ENCODE measurements at places on chromosomes 2 and 18.

DNA sequence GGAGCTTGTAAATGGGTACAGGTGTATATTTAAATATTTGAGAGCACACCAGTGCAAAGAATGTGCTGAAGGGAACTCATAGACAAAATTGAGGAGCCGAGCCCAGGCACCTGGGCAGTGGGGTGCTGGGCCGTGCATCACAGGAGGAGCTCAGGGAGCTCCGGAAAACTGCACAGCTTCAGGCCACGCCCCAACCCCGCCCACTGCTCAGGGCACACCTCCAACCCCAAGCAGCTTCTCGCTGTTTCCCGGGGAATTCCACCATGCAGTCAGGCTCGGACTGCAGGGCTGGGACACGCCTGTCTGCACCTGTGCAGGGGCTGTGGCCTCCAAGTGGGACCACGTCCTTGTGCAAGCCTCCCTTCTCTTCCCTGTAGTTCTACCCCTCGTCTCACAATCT is 243.0 kb downstream of the HDAC4 start:
- DNase-seq, result peak; percentile 68

DNA sequence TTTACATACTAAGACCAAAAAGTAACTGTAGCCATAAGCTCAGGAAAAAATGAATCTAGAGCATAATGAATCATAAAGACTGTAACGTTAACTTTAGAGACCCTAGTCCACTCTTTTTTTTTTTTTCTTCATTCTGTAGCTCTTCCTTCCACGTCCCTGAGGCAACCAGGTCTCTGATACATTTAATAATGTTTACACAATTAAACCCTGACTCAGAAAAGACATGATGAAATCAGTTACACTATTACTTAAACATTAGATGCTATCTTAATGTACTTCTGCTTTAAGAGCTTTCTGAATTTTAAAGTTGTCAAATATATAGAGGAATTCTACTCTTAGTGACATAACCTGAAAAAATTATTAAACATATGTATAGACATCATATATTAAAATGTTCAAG is 1121.5 kb upstream of the DDX18 start:
- DNase-seq, result no peak

GRCh38 chr2:1742681-1743395 is 1.5 kb downstream of the PXDN start:
- peak; percentile 92 for DNase-seq

DNA sequence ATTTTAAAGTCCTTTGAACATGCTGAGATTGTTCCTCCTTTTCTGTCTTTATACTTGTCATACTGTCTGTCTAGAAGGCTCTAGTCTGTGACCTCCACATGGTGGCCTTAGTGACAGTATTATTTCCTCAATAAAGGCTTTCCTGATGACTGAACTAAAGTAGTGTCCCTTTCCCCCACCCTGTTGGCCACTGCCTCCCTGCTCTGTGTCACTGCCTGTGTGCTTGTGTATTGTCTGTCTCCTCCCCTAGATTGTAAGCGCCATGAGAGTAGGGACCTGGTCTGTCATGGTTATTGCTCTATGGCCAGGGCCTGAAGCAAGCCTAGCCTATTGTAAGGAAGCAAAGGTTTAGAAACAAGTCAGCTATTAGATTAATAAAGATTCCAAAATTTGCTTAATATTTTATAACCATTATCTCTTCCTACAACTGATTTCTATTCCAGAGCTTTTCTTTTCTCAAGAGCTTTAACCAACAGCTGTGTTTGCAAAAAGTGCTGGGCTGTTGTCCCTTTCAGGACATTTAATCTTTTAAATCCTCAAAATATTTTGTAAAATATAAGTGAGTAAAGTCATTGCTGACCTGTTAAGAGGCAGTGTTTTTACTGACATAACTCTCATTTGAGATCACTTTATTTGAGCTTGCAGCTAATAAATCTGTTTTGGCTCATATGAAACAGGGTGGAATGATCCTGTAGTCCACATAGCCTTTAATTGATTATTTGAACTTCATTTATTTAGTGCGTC is 35.5 kb downstream of the DIS3L2 start:
- no peak for DNase-seq

GRCh38 chr18:37965572-37965970 is 400.0 kb upstream of the CELF4 start:
- no peak for DNase-seq

GRCh38 chr2:217650229-217650628 is 352.6 kb downstream of the TNS1 start:
- DNase-seq, result peak; percentile 84

GRCh38 chr2:68127358-68128242 is 30.1 kb upstream of the PNO1 start:
- DNase-seq, result no peak

GRCh38 chr2:223082706-223083105 is 30.7 kb downstream of the KCNE4 start:
- DNase-seq, result no peak

DNA sequence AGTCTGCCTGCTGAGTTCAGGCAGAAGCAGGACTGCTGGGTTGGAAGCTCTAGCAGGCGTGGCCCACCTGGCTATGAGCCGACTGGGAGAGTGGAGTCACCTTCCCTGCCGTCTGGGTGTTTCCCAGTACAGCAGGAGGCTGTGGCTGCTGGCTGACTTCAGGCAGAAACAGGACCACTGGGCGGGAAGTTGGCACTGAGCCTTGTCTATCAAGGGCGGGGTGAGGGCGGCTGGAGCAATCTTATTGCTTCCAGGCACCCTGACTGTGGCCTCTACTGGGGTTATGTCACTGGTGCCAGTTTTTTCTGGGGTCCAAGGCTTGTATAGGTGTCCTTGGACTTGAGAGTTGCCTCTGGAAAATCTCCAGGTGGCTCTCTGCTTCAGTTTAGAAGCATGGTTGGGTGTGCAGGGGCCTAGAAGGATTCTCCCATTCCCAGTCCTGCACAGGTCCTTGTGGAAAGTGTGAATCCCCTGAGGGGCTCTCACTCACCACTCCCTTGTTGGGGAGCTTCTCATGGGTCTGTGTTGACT is 30.5 kb downstream of the LTBP1 start:
- DNase-seq, result no peak

- no peak for DNase-seq
These were observed 128.0 kb downstream of the EPHA4 start for GRCh38 chr2:221444106-221444505.
